Naive B cell (primary cell): ENCODE measurements at places on chromosomes 5 and 9. TPM values are rescaled to one million over a fixed set of nuclear protein-coding genes. Genes with fewer than 3 reads are reported as not detected.

DNA sequence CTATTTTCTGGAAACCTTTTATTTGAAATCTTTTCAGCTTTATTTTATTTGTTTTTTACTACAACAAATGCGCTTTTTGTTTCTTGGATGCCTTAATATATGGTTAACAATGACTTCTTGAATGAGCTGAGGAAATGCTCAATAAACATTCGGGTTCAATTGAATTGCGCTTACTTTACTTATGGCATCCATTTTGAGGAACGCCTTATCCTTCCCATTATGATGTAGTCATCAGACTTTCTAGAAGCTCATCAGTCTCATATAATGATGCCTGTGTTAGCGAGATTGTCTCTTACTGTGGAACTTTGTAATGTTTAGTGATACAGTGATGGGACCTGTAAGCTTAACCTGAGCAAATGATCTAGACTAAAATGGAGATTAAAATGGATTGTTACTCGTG lies 916 bp downstream of the SHLD3 start:
- DNase-seq: no peak

DNA sequence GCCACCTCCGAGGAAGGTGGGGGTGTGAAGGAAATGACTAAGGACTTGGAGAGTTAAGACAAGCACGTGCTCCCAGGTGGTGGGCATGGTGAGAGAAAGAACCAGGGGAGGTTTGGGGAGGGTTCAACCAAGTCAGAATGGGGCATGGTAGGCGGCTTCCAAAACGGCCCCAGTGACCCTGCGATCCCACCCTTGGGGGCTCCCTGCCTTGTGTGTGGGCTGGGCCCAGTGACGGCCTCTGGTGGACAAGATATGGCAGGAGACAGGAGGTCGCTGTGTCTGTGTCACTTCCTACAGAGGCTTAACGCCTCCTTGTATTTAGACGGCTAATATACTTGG lies 51.3 kb upstream of the IRX4 start:
- no peak for DNase-seq

DNA sequence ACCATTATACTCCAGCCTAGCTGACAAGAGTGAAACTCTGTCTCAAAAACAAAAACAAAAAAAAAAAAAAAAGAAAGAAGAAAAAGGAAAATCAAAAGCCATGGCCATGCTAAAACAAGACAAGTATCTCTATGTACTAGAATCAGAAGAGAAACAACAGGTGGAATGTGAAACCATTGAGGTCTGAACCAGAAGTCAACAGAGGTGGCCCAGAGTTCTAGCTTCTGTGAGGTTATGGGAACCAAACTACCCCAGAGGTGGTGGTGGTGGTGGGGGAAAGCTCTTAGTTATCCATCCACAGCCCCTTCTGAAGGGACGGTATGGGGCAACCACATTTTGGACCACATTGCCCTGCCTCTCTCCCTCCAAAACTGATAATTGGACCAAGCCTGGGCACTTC lies 59.5 kb upstream of the ZNF366 start:
- no peak for DNase-seq

Gene IGFBPL1
- polyA plus RNA-seq: not detected

Gene FOXD4L6
- not detected for polyA plus RNA-seq

Gene SMIM33
- polyA plus RNA-seq: not detected

- no peak for DNase-seq
These were observed 15.0 kb downstream of the HMHB1 start for GRCh38 chr5:143826951-143827444.

GRCh38 chr9:102225841-102226441 lies 487.5 kb upstream of the GRIN3A start:
- no peak for DNase-seq

GRCh38 chr9:78130853-78131252 lies 99.2 kb upstream of the GNAQ start:
- DNase-seq: no peak

DNA sequence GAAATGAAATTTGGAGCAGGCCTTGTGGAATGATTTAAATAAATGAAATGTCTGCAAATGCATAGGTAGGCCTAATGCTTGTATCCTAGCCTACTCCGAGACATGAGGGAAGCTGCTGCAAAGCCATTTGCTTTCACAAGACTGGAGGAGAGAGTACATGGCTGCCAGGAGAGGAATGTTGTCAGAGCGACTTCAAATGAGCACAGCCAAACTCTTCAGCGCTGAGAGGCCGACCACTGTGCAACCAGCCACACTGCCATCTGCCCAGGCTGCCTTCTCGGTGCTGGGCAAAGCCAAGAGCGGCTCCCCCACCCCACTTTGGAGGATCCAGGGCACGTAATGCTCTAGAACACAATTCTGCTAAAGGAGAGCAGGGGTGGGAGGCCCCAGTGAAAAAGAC lies 122.6 kb downstream of the RASEF start:
- DNase-seq: no peak

- no peak for DNase-seq
These were observed 312.3 kb downstream of the ENC1 start for GRCh38 chr5:74328221-74328630.
